ENCODE measurements at places on chromosomes 1 and 21.

GRCh38 chr1:201649761-201650622, 111.1 kb downstream of the NAV1 start:
- peak; percentile 89 for DNase-seq

DNA sequence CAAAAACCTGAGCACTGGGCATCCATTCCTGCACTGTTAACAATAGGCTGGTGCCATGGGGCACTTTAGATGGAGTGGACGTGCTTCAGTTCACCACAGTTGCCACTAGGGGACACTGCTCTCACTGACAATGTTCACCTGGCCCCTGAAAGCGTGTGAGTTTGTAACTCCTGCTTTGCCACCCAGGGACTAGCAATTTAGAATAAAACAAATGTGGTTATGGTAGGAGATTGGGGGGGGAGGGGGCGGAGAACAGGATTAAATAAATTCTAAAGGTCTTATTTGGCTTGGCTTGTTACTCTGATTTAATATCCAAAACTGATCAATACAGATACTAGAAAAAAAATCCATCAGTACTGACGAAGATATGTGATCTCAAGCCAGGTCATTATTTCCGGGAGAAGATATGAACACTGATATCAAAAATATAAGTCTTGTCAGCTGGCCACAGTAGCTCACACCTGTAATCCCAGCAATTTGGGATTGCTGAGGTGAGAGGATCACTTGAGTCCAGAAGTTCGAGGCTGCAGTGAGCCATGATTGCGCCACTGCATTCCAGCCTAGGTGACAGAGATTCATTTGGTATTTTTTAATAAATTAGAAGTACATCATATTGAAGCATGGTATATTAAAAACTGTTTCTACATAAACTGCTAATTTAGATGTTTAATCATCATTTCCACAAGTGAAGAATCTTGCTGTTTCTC, 23.2 kb downstream of the INTS7 start:
- peak; percentile 68 for DNase-seq

DNA sequence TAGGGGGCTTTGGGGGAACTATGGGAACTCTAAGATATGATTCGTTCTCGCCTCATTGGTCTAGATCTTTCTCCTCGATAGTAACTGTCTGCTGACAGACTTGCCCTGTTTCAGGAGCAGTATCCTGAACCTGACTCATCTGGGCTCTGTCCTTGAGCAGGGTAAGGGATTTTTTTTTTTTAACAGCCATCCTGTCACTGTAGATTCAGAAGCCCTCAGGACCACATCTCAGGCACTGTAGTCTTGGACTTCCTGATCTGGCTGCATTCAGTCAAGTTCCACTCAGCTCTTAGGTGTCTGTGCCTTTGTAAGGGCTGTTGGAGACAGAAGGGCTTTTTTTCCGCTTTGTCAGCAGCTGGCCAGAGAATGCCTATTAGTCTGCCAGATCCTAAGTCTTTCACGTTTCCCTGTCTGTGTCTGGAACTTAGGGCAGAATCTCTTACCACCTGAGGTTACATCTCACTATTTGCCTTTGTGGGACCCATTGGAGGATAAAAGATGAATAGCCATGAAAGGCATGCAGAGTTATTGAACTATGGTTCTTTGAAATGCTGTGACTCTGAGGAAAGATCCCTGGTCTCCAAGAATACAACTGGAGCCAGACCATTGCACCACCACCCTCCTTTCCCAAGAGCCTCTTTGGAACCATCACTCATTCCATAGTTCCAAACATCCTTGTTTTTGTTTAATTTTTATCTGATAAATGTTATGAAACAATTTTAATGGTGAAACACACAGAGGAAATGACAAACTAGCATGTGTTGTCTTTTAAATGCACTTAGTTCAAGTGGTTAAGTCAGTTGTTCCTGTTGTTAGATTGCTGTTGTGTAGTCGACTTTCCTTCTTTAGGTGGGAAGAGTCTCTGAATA, 49.7 kb upstream of the MACF1 start:
- peak; percentile 51 for DNase-seq

GRCh38 chr1:38526046-38526445, 333.5 kb downstream of the RRAGC start:
- no peak for DNase-seq

GRCh38 chr1:4055294-4055967, 155.4 kb upstream of the C1orf174 start:
- DNase-seq: no peak

DNA sequence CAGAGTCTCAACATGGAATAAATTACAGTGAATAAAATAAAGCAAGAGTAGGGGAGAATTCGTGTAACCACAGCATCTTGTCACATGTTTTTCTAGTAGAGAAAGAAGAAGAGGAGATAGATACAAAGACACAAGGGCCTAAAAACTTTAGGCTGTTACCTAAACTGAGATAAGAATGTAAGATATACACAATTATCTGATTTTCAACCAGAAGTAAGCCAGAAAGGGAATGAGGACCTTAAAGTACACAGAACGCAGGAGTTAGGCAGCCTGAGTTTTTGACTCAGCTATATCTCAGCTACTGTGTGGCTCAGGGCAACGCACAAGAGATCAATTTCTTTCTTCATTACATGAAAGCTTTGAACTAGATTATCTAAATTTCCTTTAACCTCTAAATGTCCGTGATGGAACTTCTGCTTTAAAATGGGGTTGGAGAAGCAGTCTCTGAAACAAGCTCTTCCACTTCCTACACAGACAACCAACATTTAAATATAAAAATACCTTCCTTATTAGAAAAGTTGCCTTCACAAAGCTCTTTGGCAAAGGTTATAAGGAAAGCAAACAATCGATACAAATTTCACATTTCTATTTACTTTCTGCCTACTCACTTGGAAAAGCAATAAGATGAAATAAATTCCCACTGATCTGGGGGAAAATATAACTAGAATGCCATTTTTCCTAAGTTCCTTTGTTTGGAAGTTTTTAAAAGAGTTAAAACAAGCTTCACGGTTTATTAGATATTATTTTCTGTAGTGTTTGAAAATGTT, 5.2 kb upstream of the RGS13 start:
- no peak for DNase-seq

GRCh38 chr1:42081475-42081874, 71.7 kb upstream of the GUCA2B start:
- peak; percentile 2 for DNase-seq

GRCh38 chr21:21233051-21233450, 234.8 kb downstream of the NCAM2 start:
- DNase-seq: no peak

DNA sequence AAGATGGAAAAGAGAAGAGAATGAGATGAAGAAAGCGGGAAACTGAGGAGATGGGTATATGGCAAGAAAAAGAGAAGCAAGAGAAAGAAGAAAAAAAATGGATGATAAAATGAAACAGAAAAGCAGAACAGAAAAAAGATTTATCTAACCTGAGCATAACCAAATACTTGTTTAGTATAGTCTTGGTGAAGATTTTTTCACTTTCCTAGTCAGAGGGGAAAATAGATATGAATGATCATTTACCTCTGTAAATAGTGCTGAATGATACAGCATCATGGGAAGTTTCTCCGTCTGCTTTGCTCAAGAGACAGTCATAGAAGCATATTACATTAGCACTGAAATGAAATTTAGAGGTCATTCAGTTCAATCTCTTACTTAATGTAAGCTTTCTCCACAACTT, 36.1 kb upstream of the PLPPR4 start:
- DNase-seq: no peak

- no peak for DNase-seq
Measured at GRCh38 chr1:73903092-73903491, 294.9 kb downstream of the LRRIQ3 start.

- no peak for DNase-seq
Measured at GRCh38 chr1:52053862-52054261, 1.1 kb downstream of the TXNDC12 start.

GRCh38 chr1:19032701-19033514, 76.4 kb upstream of the IFFO2 start:
- no peak for DNase-seq

- peak; percentile 35 for DNase-seq
Measured at GRCh38 chr1:6272868-6273267, 12.0 kb upstream of the GPR153 start.

DNA sequence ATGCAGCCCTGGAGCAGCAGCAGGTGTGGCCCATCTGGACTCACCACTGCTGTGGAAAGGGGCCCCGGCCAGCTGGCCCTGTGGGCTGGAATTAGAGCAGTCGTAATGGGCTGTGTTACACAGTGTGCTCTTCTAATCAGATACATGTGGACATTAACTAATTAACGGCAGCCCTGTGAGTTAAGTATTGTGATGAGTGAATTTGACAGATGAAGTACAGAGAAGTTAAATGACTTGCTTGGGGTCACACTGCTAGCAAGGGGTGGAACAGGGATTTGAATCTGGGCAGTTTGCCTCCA, 58.6 kb downstream of the MDM4 start:
- no peak for DNase-seq

DNA sequence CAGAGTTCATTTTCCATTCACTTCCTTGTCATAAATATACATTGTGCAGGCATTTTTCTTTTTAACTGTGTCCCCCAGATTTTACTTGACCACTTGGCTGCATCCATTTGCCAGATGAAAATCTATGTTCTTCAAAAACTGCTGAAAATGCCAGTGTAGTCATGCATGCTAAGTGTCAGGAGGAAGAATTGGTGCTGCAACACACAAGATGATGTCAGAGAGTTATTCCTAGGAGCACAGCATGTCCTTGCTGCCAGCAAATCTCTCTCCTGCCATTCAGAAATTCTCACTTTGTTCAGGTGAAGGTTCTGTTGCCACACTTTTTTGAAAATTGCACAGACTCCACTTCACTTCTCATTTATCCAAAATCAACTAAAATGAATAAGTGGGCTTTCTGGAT, 106.4 kb upstream of the MAGI3 start:
- no peak for DNase-seq

DNA sequence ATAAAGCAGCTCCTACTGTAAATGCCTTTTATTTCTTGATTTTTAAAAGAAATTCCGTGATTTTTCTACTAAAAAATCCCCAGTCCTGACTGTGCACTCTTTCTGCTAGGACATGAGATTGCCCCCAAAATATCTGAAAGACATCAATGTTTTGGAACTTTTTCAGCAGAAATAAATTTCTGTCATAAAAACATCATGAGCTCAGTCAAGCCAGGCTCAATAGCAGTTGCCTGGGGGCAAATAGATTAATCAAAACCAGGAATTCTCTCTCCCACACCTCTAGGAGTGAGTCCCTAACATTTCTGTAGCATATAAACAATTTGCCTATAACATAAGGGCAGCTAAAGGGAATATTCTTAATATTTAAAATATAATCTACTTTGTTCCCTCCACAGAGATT, 654.1 kb downstream of the PTPRC start:
- DNase-seq: no peak

- DNase-seq: no peak
Measured at GRCh38 chr1:9626201-9626608, 25.3 kb upstream of the PIK3CD start.

GRCh38 chr1:910881-911721, 12.6 kb upstream of the SAMD11 start:
- no peak for DNase-seq

DNA sequence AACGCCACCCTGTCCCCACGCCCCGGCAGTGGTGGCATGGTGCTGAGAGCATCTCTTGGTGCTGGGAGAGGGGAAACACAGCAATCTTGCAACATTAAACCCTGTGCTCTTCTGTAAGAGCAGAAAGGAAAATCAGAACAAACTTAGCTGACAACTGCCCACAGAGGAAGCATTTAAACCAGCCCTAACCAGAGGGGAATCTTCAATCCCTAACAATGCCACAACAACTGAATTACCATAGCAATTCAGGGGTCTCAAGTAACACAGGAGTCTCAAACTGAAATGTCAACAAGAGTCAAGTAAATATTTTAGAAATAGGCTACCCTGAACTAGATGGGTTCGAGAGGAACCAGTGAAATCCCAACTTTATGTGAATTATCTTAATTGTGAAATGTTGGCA, 1983.6 kb downstream of the NCAM2 start:
- DNase-seq: no peak

- DNase-seq: peak; percentile 35
Measured at GRCh38 chr1:53541761-53542550, 82.8 kb downstream of the DMRTB1 start.

DNA sequence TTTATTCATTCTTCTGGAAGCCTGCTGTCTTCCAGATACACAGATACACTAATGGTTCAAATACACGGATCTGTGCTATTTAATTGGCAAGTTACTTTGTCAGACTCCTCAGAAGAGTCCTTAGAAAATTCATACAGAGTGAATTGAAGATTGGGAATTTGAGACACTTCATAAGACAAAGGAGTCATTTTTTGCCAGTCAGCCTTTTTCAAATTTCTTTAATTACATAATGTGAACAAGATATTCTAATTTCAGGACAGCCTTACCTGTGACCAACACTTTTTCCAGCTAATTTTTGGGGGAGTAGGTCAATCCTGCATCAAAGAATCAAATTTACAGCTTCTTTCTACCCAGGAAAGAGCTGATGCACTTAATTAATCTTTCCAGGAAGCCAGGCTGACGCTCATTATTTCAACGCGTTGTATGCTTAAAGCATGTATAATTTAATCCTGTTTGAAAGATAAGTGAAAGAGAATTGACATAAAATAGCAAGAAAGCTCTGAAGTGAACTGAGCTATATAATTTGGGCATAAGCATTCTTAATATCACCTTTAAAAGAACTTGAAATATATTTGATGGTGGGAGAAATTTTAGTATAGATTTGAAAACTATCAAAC, 12.8 kb upstream of the NRIP1 start:
- no peak for DNase-seq

- DNase-seq: no peak
Measured at GRCh38 chr21:27645285-27645684, 678.4 kb upstream of the ADAMTS5 start.

GRCh38 chr1:243253926-243254232, 1.2 kb downstream of the CEP170 start:
- DNase-seq: no peak

GRCh38 chr1:107920561-107920960, 44.4 kb downstream of the VAV3 start:
- DNase-seq: no peak

DNA sequence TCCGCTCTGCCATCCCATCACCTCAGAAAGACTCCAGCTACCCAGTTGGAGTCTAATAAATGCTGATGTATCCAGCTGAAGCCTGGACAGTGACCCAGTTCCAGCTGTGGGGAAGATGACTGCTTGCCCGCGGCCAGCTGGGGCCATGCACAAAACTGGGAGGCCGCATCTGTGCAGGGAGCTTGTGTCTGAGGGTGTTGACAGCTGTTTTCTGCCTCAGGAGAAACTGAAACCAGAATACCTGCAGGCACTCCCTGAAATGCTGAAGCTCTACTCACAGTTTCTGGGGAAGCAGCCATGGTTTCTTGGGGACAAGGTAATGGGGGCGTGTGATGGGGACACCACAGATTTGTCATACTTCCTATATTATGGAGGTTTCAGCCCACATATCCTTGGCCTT, 3.2 kb downstream of the GSTM2 start:
- DNase-seq: no peak

DNA sequence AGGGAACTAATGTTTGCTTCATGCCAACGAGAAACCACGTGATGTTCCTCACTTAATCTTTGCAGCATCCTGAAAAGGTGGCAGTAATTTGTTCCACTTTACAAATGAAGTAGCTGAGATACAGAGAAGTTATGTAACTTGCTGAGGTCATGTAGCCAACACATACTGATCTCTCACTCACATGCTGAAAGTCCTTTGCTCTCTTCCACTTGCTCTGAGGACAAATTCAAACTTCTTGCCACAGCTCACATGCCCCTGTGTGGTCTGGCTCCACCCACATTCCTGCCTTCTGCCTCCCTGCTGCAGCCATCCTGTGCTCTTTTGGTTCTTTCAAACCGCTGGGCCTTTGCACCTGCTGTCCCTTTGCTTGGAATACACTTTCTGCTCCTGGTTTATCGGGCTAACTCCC, 55.4 kb downstream of the TMCO4 start:
- no peak for DNase-seq

Data from ELF-1 (cell line).